Activated CD4-positive, alpha-beta memory T cell treated with anti-CD3 and anti-CD28 coated beads, Interleukin-2, amount 10 ng/mL, durations not matched to agents 7 days and 5 days (primary cell): ENCODE measurements at places on chromosomes 4 and X. TPM values are rescaled to one million over a fixed set of nuclear protein-coding genes. Genes with fewer than 3 reads are reported as not detected.

PNCK gene
- total RNA-seq: 0.96 TPM

FRMPD4 gene
- not detected for total RNA-seq

GRCh38 chr4:3494462-3494871, 31.4 kb downstream of the DOK7 start:
- no peak for DNase-seq

- DNase-seq: no peak
Observed at GRCh38 chr4:117063961-117064696, 21.2 kb downstream of the TRAM1L1 start.

- no peak for DNase-seq
Observed at GRCh38 chr4:163920426-163920825, 425.9 kb downstream of the TMA16 start.

GRCh38 chrX:133654811-133655210, 239.5 kb upstream of the GPC4 start:
- DNase-seq: no peak

GRCh38 chrX:2678583-2678982, 12.5 kb upstream of the CD99 start:
- no peak for DNase-seq

GRCh38 chrX:81708487-81708886, 506.6 kb downstream of the SH3BGRL start:
- no peak for DNase-seq
